ENCODE measurements at places on chromosomes 2 and 18.

DNA sequence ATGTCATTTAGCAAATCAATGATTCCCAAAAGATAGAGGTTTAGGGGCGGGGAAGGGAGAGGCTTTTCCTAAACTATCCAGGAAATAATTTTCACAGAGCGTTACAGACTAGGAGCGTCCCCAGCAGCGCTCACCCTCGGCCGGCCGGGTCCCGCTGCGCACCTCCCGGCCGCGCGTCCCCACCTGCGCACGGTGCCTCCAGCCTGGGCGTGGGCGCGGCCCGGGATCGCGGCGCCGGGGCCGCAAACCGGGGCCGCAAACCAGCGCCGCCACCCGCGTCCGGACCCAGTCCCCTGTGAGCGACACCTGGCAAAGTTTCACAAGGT, 684 bp upstream of the ZCCHC2 start:
- DNase-seq, result no peak

DNA sequence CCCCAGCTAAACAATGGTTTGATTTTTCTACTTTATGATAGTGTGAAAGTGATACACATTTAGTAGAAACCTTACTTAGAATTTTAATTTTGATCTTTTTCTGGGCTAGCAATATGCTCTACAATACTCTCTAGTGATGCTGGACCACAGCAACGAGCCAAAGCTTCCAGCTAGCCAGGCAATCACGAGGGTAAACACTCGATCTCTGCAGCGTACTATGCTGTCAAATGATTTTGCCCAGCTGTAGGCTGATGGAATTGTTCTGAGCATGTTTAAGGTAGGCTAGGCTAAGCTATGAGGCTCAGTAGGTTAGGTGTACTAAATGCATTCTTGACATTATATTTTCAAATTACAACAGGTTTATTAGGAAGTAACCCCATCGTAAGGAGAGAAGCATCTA, 207.5 kb downstream of the LRRTM4 start:
- no peak for DNase-seq

GRCh38 chr2:223082706-223083105, 30.7 kb downstream of the KCNE4 start:
- no peak for DNase-seq

DNA sequence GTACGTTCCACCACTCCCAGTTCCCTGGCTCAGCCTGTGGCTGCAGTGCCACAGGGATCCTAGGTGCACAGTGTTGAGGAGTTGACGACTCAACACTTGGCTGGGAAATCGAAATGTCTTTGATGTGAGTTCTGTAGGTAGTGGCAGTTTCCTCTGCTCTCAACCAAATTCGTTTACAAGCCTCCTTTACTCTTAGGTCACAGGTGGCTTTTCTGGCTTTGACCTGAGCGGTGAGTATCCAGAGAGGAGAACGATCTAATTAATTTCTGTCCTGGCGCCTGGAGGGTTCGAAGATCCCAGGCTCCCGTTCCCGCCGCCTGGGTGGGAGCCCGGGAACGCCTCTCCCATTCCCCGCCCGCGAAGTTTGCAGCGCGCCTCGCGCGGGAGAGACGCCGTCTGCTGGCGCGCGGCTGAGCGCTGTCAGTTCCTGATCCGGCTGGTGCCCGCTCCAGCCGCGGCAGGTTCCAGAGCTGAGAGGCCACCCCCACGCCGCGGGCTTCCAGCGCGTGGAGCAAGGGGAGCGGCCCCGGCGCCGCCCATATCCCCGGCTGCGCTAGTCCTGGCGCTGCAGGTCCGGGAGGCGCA, at the start of gene LAMA3:
LAMA3 (plus strand) TSS at position 423 of the 585 bp plus-strand sequence. CDS start 231 bp downstream, outside the sequence.
- no peak for DNase-seq

DNA sequence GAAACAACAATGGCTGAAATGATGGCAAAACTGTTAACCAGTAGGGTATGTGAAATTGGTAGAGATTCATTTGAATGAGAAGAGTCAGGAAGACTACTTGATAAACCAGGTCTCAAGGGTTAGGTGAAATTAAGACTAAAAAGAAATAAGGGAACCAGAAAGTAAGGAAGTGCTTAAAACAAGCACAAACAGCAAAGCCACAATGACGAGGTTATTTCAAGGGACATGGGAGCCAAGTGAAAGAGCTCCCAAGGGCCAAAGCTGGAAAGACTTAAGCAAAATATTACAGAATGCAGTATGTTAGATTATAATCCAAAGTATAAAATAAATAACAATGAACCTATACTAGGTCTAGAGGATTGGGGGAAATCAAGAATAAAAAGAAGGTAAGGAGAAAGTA, 19.3 kb upstream of the CD302 start:
- no peak for DNase-seq

GRCh38 chr2:207996848-207997247, 28.5 kb downstream of the PLEKHM3 start:
- no peak for DNase-seq

GRCh38 chr18:2932247-2933181, 80.4 kb downstream of the LPIN2 start:
- no peak for DNase-seq

- DNase-seq, result no peak
Measured at GRCh38 chr2:562391-563364, 114.5 kb downstream of the TMEM18 start.

GRCh38 chr2:120269816-120270215, 17.2 kb downstream of the RALB start:
- DNase-seq, result no peak

DNA sequence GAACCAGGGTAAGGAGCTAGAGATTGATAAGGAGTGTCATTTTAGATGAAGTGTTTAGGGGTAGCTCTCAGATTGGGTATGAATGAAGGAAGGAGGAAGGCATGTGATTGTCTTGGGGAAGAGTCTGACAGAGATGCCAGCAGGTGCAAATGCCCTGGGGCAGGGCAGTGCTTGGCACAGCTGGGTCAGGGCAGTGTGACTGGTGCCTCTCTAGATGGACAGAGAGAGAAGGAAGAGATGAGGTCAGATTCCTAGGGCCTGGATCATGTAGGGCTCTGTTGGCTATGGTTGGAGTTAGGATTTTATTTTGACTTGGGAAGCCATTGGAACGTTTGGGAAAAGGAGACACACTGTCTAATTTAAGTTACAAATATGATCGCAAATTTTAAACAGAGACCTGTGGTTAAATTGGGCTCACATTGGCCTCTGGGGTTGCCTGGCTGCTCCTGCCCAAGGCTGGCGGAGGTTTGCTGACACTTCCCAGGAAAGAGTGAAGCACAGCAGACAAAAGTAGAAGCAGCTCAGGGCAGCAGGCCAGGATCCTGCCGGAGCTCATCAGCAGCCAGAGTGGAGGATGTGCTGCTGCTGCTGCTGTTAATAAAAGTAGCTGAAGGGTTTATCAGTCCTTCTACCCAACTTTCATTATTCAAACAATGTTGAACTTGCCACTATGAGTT, 32.7 kb upstream of the FHL2 start:
- no peak for DNase-seq

DNA sequence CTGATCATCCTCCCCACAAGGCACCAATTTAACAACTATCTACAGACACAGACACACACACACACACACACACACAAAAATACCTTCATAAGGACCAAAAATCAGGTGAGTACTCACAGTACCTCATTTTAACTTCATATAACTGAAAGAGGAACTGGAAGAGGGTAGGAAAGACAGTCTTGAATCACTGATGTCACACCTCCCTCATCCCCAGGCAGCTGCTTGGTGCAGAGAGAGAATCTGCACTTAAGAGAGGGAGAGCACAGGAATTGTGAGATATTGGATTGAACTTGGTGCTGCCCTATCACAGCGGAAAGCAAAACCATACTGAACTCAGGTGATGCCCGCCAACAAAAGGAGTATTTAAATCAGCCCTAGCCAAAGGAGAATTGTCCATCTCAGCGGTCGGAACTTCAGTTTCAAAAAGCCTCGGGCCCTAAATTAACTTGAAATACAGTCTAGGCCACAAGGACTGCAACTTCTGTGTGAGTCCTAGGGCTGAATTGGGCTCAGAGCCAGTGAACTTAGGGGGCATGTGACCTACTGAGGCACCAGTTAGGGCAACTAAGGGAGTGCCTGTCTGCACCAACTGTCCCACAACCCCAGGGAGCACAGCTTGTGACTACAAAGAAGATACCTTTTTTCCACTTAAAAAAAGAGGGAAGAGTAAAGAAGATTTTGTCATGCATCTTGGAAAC, 211.1 kb downstream of the LRATD1 start:
- DNase-seq, result no peak

GRCh38 chr2:144379851-144380311, 140.0 kb downstream of the ZEB2 start:
- no peak for DNase-seq

All from GM19239 (cell line).